ENCODE measurements at places on chromosomes 1 and 21.

DNA sequence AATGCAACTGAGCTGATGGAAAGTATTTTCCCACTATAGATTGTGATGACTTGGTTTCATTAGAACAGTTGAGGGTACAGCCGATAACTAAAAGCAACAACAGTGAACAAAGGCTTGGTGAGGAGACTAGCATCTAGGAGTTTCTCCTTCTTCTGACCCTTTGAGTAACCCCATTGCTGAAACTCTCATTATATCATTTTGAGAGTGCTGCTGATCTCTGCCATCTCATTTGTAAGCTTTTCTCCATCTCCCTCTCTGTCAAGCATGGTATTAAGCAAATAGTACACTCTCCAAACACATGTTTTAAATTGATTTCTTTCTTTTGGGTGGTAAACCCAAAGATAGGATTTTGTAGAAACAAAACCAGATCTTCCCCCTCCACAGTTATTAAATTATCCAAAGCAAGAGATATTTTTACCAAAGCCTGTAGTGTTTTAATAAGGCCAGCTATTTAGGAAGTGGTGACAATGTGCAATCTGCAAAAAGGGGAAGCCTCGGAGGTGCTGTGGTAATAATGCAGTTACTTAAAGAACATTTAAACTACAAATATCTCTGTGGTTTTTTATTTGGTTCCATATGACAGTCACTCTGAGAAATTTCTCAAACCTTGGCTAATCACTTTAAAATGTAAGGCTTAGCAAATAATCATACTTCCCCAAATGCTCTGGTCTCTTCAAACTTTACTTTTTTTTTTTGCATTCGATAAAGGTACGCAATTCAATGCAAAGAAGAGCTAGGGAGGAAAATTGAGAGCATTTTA, 287.5 kb downstream of the HLX start:
- DNase-seq: no peak

DNA sequence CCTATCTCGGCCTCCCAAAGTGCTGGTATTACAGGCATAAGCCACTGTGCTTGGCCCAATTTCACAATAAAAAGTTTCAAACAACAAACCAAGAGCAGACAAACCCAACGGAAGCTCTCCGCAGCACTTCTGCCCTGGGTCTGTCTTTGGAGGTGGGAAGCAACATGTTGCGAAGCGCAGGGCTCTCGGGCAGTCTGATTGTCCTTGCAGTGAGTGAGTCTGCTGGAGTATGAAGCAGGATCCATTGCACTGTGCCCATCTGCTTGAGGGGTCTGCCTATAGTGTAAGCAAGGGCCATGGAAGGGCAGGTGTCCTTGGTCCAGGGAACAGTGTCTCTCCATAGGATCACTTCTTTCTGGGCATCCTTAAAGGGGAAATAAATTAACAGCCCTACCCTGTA, 14.6 kb upstream of the PARP1 start:
- no peak for DNase-seq

DNA sequence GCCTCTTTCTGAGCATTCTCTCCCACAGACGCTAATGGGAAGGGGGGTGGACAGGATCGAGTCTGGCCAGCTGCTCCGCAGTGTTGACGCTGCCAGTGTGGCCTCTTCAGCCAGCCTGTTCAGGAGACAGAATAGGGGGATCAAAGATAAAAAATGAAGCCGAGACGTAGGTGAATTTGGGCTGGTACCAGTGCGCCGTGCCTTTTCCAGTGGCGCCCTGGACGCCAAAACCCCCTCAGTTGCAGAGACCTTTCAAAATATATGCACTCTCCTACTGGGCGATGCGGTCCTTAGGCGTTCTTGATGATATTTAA, 1.1 kb downstream of the TTC3 start:
- no peak for DNase-seq

GRCh38 chr1:76083189-76083588, 8.6 kb downstream of the ST6GALNAC3 start:
- no peak for DNase-seq

GRCh38 chr1:151196292-151196800, 2.0 kb upstream of the PIP5K1A start:
- no peak for DNase-seq

GRCh38 chr1:163094182-163094581, 25.0 kb downstream of the RGS4 start:
- DNase-seq: no peak

GRCh38 chr1:94093996-94094395, 27.0 kb downstream of the ABCA4 start:
- no peak for DNase-seq

- DNase-seq: no peak
Observed at GRCh38 chr1:114740331-114740730, 17.5 kb downstream of the CSDE1 start.

DNA sequence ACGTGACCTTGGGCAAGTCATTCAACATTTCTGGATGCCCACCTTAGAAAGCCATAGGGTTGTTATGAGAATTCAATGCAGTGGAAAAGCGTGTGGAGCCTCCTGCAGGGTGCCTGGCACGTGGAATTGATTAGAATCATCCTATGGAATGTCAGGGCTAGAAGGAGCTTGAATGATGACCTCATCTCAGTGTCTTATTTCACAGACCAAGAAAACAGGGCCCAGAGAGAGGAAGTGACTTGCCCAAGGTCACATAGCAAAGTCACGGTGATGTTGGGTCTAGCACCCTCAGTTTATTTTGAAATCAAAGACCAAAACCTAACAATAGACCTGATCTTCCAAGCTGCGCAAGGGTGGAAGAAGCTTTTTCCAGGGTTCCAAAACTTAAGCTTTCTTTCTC, 6.0 kb downstream of the TRABD2B start:
- DNase-seq: no peak

DNA sequence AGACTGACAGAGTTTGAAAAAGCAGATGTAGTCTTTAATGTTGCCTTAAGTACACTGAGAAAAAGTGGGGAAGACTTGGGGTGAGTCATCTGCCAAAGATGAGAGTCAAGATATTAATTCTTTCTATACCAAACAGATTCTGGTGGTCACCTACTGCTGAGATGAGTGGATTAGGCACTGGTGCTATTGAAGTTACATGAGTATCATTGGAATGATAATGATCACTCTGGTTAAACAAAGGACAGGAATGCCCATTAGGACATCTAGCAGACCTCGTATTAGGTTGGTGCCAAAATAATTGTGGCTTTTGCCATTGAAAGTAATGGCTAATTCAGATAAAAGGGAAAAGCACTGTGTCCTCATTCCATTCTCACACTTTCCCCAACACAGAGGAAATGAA, 1588.9 kb downstream of the KCNT2 start:
- no peak for DNase-seq

DNA sequence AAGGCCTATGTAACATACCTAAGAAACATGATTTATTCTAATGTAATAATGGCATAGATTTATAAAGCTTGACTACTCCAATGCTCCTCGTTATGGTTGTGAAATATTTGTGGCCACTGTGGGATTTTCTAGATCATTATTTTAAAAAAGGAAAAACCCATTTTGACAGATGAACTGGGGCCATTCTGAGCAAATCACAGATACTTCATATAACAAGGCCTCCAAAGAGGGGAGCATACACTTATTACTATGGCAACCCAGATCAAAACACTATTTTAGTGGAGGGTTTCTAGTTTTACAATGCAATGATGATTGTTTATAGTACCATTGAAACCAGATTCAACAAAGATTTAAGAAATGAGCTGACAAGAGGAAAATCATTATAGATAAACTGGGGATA, 346.6 kb downstream of the ZNF326 start:
- no peak for DNase-seq

DNA sequence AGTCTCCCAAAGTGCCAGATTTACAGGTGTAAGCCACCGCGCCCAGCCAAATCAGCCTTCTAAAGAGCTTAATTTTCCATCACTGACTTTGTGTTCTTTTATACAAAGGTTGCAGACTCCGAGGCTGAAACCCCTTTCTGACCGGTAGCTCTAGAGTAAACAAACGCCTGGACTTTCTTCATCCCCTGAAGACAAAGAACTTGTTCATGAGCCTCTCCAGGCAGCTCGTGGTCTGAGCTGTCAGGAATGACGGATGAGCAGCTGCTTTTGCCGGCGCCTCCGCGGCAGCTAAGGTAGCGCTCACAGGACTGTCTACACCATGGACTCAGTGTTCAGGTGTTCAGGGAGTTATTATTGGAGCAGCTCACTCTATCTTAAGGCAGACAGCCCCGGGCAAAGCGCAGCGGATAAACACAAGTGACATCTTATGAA, 128.5 kb upstream of the ERRFI1 start:
- DNase-seq: no peak

GRCh38 chr1:237411621-237412020, 369.6 kb downstream of the RYR2 start:
- DNase-seq: no peak

DNA sequence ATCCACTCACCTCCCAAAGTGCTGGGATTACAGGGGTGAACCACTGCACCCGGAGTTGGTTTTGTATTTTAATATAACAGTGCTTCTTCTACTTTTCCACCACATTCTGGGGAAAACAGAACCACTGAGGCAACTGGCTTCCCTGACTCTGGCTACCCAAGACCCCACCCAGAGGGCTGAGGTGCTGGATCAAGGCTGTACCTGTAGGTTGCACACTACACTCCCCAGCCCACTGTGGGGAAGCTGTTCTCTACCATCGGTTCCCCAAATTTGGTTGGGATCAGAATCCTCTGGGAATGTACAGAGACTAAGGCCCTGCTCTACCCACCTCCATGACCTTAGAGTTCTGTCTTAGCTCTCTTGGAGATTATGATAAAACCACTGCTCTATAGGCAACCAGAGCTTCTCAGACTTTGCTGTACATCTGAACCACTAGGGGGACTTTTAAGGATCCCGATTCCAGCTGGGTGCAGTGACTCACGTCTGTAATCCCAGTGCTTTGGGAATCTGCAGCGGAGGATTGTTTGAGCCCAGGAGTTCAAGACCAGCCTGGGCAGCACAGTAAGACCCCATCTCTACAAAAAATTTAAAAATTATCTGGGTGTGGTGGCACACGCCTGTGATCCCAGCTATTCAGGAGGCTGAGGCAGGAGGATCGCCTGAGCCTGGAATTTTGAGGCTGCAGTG, 51.6 kb downstream of the GNG4 start:
- no peak for DNase-seq

DNA sequence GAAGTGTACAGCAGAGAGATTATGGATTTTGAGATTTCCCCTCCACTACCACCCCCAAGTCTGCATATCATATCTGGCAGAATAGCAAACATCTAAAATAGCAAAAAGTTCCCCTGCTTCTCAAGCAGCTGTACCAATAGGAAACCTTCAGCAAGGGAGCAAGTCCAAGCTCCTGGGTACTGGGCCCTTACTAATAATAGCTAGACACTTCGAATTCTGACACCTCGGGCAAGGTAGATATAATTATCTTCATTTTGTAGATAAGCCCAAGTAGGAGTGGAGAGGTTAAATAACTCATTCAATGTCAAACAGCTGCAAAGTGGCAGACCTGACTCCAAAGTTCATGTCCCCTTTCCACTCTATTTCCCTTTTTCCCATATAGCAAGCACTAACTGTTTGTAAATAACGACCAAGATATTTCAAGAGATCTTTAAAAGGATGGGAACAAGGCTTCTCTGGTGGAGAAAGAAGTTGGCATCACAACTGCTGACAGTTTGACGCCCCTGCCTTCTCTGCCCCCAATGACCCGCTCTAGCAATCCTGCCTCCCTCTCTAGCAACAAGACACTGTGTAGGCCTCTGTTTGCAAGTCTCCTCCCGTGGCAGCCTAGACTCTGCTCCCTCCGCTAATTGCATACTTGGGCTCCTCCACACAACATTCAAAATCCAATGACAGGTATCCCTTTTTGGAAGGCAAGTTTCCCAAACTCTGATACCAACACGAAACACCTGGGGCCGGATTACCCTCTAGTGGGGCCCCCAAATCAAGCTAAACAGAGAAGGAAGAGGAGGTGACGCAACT, 18.7 kb upstream of the ADAR start:
- DNase-seq: no peak

GRCh38 chr21:33566514-33566913, 22.0 kb downstream of the DONSON start:
- DNase-seq: no peak

DNA sequence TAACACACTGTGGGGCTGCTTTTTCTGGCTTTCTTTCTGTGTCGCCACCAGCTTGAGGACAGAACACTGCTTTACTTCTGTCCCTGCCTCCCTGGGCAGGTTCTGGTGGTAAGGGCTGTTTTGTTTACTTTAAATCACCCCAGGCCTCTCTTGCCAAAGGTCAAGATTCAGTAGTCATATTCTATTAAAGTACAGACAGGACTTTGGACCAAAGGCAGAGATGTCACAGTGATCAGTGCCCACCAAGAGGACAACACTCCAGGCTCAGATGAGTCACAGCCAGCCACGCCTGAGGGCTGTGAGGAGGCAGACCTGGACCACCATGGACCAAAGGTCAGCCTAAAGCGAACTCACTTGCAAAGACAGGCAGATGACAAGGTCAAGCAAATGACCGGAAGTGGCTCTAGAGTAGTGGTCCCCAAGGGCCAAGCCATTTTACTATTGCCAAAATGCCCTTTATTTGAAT, 200.0 kb downstream of the RHOU start:
- no peak for DNase-seq

- DNase-seq: no peak
Observed at GRCh38 chr1:241837901-241838300, 10.1 kb upstream of the EXO1 start.

GRCh38 chr1:10967090-10967489, 45.4 kb upstream of the TARDBP start:
- DNase-seq: no peak

DNA sequence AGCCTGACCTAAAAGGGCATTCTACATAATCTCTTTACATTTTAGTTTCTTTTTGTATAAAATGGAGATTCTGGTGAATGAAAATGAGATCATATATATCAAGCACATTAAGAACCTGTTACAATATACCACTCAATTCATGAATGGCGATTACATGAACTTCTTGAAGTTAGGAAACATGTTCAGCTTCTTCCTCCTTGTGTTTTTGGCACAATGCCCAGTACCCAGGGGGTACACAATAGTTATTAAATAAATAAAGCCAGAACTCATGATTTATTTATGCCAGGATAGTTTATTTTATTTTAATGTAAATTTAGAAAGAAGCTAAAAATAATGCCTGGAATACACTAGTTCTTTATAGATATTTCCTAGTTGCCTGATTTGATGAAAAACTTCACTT, 186.0 kb upstream of the PTGFR start:
- no peak for DNase-seq

DNA sequence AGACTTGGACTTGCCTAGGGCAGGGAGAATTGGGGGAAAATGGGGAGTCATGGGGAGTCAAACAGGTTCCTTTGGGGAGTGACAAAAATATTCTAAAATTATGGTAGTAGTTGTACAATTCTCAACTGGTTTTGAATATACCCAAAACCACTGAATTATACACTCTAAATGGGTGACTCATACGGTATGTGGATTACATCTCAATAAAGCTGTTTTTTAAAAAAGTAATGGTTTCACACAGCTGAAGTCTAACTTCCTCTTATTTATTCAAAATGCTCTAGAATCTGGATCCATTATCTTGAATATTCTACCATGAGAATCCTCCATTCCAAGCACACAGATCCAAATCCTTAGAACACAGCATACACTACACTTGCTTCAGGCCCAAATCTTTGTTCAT, 11.1 kb downstream of the EIF4G3 start:
- DNase-seq: no peak

Measured in thoracic aorta (tissue), 2 donors.